ENCODE measurements at places on chromosomes 13 and 19.
A peak's percentile ranks its signal among the peaks of the same experiment; 100 is the strongest.

DNA sequence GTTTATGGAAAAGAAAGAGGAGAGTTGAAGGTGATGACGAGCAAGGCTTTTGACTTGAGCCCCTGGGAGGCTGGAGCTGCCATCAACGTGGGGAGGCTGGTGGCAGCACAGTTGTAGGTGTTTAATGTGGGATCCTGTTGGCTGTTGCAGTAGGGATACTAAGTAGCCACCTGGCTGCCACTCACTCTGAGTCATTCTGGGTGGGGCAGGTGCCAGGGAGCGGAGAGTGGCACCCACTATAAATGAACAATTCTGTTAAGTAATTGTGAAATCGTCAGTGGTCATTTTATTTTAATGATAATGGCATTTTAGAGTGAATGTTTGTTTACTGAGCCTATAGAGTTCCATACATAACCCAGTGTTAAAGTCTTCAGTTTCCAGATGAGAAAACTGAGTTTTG lies 9.8 kb downstream of the ZNF317 start:
- no peak for DNase-seq

GRCh38 chr19:47438793-47439220 lies 19.5 kb upstream of the MEIS3 start:
- no peak for DNase-seq

DNA sequence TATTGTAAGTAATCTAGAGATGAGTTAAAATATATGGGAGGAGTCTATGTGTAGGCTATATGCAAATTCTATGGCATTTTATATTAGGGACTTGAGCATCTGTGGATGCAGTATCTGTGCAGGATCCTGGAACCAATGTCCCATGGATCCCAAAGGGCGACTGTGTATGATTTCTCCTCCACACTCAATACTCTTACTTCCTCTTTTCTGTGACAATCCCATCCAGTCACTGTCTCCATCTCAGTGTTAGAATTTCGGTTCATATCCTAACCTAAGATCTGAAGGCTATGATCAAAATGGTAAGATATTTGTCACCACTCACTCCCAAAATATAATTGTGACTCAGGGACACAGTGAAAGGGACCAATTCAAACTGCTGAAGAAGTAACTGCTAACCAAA lies 15.1 kb upstream of the ZNF599 start:
- DNase-seq = no peak

DNA sequence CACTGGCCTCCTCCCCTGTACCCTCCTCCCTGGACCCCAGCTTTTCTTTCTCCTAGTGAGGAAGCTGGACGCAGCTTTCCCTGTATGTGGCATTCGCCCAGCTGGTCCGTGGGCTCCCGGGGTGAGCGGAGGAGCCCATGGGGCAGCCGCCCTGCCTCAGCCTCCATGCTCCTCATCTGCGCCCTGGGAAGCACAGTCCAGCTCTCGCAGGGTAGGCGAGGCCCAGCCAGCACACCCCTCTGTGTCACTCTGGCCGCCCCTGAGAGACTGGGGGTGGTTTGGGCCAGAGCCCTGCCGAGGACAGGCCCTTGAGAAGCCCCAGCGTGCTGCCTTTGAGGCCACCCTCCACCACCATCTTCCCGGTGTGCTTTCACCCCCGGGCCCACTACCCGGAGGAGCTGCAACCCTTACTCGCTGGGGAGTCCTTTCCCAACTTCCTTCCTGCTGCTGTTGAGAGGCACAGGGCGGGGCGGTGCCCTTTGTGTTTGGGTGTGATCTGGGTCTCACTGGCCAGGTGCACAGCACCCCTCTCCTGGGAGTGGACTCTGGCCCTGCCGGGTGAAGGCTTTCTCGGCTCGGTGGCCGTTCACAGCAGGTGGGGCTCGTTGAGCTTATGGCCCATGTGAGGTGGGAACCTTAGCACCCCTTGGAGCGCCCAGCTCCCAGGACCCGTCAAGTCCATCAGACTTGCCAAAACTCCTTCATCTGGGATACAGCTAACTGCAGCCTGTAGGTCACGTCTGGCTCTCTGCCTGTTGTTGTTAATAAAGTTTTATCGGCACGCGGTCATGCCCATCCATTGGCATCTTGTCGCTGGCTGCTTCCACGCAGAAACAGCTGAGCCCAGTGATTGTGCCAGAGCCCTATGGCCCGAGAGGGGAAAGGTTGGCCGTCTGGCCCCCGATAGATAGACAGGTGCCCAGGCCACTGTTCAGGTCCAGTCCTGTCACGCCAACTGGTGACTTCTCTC lies 3.2 kb downstream of the NCLN start:
- DNase-seq = no peak

DNA sequence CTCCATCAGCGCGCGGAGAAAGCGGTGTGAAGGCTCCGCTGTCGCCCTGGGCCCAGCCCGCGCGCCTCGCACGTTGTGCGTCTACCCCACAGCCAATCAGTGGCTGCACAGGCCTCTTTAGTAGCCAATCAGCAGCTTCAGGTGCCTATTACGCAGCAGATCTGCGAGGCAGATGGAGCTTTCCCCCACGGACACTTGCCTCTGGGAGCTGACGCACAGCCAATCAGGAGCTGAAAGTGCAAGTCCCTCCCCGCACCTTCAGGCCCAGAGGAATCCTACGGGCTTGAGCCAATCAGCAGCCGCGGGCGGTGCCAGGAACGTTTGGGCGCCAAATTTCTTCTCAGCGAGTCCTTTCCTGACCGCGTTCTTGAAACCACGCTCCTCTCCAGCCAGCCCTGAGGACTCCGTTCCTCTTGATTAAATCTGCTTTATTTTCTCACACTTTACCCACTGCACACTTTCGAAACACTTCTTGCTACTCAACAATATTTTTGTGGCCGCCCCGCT lies 39.9 kb downstream of the SIGLEC7 start:
- peak; percentile 44 for DNase-seq

DNA sequence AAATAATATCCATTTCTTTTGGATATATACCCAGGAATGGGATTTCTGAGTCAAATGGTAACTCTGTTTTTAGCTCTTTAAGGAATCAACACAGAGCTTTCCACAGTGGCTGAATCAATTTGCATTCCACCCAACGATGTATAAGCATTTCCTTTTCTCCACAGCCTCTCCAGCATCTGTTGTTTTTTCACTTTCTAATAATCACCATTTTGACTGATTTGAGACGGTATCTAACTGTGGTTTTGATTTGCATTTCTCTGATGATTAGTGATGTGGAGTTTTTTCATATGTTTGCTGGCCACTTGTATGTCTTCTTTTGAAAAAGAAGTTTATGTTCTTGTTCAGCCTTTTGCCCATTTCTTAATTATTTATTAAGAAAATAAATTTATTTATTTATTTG lies 352.2 kb upstream of the OBI1 start:
- no peak for DNase-seq

DNA sequence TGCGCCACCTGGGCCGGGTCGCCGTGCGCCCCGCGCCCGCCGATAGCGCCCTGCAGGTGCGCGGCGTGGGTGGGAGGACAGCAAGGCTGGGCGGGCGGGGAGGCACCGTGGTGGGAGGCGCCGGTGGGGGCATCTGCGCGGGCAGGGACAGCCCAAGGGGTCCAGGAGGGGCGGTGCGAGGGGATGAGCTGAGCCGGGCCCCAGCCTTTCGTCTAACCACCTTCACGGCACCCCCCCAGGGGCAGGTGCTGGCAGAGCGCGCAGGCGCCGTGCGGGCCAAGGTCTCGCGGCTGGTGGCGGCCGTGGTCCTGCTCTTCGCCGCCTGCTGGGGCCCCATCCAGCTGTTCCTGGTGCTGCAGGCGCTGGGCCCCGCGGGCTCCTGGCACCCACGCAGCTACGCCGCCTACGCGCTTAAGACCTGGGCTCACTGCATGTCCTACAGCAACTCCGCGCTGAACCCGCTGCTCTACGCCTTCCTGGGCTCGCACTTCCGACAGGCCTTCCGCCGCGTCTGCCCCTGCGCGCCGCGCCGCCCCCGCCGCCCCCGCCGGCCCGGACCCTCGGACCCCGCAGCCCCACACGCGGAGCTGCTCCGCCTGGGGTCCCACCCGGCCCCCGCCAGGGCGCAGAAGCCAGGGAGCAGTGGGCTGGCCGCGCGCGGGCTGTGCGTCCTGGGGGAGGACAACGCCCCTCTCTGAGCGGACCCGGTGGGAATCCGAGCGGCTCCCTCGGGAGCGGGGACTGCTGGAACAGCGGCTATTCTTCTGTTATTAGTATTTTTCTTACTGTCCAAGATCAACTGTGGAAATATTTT lies 3.1 kb downstream of the KISS1R start:
- DNase-seq = no peak

- no peak for DNase-seq
Observed at GRCh38 chr13:80529734-80530133, 188.8 kb upstream of the SPRY2 start.

DNA sequence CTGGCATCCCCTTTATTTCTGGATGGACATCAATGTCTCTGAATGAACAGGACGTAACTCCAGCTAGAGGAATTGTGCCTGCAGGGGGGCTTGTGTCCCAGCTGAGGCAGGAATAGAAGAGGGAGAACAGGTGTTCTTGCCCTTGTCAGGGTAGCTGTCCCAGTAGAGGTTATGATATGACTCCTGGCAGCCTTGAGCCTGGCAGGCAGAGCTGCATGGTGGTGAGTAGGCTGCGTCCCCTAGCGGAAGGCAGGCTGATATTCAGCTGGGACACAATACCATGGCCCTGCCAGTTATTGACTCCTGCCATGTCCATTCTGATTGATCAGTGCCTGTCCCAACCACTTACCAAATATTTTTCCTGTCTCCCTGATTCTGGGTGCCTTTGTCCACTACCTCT lies 197.2 kb downstream of the RAP2A start:
- no peak for DNase-seq

GRCh38 chr13:48653472-48653939 lies at the start of gene CYSLTR2:
CYSLTR2 (plus strand) TSS chr13:48653929; CDS start chr13:48706818, 52,889 bp downstream.
- DNase-seq = no peak

- no peak for DNase-seq
Observed at GRCh38 chr13:75643693-75644092, 7.6 kb downstream of the LMO7 start.

DNA sequence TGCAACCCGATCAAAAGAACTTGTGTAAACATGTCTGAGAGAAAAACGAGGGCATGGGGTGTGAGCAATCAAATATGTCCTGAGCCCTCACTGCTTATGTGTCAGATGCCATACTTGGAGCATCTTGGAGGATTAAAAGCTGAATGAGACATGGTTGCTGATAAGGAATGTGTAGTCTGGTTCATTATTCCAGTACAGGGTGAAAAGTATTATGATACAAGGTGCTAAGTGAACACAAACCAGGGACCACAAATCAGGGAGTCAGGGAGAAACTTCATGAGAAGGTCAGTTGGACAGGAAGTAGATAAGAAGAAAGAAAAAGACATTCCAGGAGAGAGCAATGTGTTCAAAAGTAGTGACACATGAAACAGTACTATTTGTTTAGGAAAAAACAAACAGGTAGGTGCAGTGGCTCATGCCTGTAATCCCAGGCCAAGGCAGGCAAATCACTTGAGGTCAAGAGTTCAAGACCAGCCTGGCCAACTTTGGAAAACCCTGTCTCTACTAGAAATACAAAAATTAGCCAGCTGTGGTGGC lies 2.0 kb upstream of the RCBTB1 start:
- DNase-seq = no peak

DNA sequence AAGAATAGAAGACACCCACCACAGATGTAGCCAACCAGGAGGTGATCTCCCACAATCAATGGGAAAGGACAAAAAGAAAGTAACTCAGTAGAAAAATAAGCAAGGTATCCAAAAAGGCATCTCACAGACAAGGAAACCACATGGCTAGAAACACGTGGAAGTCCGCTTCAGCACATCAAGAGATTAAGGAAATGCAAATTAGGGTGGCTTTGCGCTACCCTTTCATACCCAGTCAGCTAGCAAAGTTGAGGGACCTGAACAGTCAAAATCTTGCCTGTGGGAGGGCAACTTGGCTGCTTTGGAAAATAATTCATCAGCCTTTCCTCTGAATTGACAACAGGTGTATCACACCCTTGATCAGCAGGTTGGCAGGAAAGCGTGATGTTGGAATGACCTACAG lies 11.6 kb upstream of the UQCR11 start:
- DNase-seq = no peak

- DNase-seq = no peak
Observed at GRCh38 chr19:40239415-40240226, 13.1 kb upstream of the CCNP start.

DNA sequence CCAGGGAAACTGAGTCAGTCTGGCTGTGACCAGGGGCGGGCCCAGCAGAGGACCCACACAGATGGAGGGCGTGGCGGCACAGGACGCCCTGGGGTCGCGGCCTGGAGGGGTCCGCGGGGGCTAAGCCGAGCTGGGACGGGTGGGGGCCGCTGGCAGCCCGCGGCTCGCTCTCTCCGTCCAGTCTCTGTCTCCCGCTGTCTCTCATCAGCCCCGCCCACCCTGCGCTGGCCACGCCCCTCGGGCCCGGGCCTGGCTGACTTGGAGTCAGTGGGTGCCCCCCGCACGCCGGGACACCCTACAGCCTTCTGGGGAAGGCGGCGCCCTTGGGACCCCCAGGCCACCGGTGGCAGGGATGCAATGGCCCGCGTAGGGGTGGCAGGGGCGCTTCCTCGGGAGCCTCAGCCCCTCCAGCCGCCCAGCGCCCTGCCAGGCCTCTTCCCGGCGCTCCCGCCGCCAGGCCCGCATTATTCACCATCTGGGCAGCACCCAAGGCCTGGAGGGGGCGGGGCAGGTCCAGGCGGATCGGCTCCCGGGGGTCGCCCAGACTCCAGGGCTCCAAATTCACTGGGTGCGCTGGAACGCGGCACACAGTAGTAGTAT lies at the start of gene TBXA2R:
TSS of gene TBXA2R (minus strand) at position 186 of the 600 bp plus-strand sequence. CDS start 6,241 bp downstream, outside the sequence.
- no peak for DNase-seq

- DNase-seq = no peak
Observed at GRCh38 chr13:33556828-33557227, 261.1 kb upstream of the RFC3 start.

- DNase-seq = no peak
Observed at GRCh38 chr13:98657506-98658085, 80.7 kb upstream of the STK24 start.

DNA sequence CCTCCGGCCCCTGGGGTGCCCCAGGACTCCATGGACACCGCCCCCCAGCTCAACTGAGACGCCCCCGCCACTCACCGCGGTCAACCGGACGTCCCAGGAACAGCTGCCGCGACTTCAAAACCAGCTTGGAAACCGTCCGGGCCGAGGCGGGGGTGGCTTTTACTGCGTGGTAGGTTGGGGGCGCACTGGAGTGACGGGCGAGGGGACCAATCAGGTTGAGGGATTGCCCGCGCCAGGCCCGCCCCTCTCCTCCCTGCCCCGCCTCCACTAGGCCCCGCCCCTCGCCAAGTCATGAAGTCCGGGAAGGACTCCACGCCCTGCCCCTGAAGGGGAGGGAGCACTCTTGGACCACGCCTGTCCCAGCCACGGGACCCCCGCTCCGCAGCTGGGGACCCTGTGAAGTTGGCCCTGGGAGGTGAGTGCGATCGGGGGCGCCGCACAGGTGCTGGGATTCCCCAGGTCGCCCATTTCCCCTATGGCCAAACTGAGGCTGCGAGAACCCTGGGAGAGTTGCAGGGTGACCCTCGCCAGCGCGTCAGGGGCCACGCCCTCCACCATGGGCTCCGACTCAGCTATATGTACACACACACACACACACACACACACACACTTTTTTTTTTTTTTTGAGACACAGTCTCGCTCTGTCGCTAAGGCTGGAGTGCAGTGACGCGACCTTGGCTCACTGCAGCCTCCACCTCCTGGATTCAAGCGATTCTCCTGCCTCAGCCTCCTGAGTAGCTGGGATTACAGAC lies at the start of gene PLIN3:
TSS of gene PLIN3 (minus strand) at position 134 of the 752 bp plus-strand sequence. CDS start 6,273 bp downstream, outside the sequence.
- peak; percentile 94 for DNase-seq

All from NT2/D1 (cell line).